ENCODE measurements at places on chromosomes 4 and X.

DNA sequence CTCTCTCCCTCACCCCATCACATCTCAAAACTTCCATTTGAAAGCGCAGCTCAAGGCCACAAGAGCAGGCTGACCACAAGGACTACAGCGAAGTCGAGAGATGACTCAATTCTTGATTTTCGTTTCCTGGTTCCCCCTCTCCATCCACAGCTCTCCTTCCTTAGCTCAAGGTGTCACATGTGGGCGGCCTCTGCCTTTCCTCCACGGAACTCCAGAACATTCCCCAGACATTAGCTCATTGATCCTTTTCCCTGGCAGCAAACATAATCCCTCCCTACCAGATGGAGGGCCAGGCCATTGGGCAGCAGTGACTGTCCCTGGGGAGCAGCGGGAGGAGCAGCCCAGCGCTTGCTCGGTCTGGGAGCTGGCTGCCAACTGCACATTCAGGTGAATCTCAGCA is 56.3 kb downstream of the CCDC149 start:
- no peak for DNase-seq

DNA sequence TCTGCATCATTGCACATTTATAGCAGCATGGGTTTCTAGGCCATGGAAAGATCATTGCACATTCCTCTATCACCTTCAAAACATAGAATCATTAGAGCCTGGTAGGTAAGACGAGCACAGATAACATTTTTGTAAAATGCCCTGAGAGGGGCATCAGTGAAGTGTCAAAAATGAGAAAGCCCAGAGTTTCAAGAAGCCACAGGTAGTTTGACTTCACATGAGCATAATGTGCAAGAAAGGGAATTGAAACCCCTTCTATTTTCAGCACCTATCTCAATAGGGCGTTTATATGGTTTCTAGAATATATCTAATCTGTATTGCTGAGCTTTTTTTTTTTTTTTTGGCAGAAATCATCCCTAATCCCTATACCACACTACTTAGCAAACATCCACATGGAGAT is 2441.7 kb downstream of the ARAP2 start:
- DNase-seq, result no peak

DNA sequence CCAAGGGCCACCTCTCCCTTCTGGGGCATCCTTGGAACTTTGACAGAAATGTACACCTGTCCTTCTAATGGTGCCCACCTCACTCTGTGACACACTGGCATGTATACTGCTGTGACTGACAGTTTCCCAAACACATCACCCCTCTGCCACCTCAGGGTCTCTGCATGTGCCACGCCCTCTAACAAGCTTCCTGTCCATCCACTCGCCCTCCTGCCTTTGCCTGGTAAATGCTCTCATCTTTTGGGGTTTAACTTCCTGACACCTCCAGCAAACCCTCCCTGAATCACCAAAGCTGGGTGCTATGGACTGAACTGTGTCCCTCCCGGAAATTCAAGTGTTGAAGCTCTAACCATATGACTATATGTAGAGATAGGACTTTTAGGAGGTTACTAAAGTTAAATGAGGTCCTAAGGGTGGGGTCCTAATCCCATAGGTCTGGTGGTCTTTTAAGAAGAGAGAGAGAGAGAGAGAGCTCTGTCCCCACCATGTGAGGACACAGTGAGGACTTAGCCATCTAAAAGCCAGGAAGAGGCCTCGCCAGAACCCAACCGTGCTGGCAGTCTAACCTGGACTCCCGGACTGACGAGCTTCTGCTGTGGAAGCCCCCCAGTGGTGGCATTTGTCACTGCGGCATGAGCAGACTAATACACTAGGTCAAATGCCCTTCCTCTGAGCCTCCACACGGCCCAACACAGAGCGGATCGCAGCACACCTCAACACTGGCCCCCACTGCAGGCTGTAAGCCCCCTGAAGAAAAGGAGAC is 95.6 kb downstream of the AFAP1 start:
- no peak for DNase-seq

- DNase-seq, result no peak
Measured at GRCh38 chr4:82517043-82517442, 44.7 kb downstream of the TMEM150C start.

DNA sequence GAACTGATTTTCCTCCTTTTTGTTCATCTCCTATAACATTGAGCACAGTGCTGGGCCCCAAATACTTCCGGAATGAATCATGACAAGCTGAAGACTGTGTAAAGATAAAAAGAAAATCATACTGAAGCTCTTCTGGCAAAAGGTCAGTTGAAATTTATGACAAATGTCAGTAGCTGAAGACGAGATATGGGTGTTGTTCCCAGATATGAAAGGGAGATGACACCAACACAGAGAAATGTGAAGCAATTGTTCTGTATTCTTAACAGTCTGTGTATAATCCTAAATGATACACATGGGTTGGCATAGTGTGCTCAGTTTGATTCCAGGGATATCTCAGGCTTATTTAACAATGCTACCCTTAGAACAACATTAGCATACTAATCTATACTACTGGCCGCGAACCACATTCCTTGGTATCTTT is 170.5 kb upstream of the PITX2 start:
- no peak for DNase-seq

GRCh38 chr4:124253080-124253479 is 459.5 kb downstream of the ANKRD50 start:
- no peak for DNase-seq

DNA sequence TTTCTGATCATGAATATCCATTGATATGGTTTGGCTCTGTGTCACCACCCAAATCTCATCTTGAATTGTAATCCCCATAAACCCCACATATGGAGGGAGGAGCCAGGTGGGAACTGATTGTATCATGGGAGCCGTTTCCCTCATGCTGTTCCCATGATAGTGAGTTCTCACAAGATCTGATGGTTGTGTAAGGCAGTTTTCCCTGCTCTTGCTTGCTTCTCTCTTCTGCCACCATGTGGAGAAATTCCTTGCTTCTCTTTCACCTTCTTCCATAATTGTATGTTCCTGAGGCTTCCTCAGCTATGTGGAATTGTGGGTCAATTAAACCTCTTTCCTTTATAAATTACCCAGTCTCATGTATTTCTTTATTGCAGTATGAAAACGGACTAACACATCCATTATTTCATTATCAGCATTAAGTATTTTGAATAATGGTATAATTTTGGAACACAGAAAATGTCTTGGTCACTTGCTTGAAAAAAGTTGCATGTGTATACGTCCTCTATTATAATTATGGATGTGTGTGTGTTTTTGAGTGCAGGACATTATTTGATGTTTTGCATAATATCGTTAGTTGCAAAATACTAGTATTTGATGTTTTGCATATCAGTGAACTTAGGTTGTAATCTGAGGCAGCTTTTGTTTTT is 334.6 kb downstream of the PCDH10 start:
- no peak for DNase-seq

DNA sequence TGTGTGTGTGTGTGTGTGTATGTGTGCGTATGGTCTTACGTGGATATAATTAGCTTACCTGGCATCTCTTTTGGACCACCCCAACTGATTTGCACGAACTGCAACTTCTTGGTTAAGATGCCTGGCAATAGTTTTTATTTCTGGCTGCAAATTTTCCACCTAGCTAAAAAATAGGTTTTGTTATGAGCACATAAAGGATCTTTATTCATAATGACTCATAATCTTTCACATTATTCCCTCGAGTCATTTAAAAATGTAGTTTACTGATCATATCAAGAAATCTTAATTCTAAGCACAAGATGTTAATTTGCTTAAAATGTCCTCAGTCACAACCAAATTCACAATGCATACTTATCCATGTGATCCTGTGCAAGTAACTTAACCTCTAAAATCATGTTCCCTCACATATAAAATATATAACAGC is 1.5 kb downstream of the COX18 start:
- no peak for DNase-seq

GRCh38 chr4:124936427-124936826 is 223.9 kb upstream of the ANKRD50 start:
- no peak for DNase-seq

DNA sequence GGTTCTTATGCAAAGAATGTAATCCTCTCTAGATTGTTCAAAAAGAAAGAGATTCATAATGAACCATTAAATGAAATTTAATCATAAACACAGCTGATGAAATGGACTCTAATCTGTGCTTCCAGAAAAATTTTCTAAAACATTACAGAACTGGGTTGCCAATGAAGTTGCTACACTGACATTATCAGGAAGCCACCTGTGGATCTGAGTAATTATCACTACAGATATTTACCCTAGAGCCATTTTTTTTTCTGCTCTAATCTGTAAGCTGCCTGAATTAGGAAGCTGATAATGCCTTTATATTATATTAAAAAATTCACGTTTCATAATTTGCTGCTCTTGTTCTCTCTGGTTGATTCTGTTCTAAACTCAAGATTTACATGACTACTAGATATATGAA is 380.1 kb downstream of the GRIA2 start:
- DNase-seq, result no peak

DNA sequence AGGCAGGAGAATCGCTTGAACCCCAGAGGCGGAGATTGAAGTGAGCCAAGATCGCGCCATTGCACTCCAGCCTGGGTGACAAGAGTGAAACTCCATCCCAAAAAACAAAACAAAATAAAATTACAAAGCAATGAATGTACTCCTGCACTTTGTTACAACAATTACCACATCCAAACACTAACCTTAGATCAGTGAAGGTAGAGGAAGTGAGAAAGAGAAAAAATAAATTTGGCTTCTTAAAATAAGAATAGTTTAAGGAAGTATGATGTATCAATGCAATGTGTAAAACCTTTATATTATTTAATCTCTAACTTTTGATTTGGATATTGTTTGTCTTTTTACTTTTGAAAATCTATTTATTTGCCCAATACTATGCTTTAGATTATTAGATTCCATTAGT is 21.7 kb upstream of the CSN1S1 start:
- no peak for DNase-seq

- DNase-seq, result no peak
Measured at GRCh38 chr4:6674500-6675149, 19.1 kb upstream of the S100P start.

DNA sequence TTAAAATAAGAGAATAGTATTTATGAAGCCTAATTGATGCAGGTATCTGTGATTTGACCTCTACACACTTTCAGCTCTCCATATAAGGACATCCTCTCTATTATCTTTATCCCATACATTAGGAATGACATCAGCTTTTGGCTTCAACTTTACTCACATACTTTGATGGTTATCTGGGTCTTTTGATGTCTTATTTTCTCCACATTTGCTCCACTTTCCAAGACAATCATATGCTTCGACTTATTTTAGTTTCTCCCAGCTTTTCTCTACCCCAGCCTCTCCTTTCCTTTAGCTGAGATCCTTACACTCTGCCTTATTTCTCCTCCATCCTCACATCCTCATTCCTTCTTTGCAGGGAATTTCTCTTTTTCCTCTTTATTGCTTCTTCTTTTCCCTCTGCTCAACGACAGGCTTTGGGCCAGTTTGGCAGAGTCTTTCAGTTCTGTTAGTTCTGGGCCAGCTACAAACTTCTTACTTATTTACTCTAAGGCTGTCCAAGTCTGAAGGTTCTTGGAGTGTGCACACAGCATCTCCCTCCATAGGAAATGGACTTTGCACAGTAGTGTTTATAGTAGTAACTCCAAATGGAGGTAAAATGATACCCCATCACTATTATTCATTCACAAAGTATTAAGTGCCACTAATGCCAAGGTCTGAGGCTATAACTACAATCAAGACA is 50.5 kb downstream of the SLC4A4 start:
- no peak for DNase-seq

DNA sequence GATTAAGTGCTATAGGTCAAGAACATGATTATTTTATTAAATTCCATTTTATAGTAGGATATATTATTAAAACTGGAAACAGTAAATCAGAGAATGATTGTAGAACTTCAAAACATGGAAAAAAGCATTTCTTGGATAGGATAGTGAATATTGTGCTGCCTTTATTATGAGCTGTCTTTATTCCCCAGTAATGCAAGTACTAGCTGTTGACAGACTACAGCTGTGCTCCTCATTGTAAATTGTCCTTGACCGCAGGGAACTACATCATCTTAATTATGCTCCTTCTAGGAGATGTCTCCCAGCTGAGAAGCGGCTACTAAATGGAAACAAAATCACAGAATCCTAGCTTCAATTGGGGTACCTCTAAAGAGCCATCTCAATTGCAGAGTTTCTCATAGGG is 1457.2 kb upstream of the PCDH7 start:
- no peak for DNase-seq

DNA sequence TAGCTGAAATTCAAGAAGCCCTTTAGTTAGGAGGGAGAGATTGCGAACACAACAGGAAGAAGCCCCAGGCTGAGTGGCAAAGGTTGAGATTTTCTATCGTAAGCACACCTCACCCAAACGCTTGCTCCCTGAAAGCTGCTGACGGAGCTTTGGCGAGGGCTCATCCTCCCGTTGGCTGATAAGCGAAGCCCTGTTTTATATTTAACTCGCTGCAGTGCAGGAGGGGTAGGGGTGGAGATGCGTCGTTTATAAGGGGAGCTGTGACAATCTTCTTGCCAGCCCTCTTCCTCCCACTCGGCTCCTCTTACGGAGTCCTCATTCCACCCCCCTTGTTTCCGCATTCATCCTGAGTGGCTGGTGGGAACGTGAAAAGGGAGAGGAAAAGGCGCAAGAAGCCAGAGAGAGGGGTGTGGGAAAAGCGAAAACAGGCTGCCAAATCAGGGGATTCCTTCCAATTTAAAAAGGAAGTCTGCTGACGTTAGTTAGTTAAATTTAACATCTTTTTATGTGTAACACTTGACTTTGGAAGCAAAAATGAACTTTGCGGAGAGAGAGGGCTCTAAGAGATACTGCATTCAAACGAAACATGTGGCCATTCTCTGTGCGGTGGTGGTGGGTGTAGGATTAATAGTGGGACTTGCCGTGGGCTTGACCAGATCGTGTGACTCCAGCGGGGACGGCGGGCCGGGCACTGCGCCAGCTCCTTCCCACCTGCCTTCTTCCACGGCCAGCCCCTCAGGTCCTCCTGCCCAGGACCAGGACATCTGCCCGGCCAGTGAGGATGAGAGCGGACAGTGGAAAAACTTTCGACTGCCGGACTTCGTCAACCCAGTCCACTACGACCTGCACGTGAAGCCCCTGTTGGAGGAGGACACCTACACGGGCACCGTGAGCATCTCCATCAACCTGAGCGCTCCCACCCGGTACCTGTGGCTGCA is at the start of gene ENPEP:
ENPEP (plus strand) TSS at position 275 of the 938 bp plus-strand sequence; CDS start at position 535, 260 bp downstream.
- DNase-seq, result no peak

- no peak for DNase-seq
Measured at GRCh38 chrX:130267956-130268448, 697 bp downstream of the ZNF280C start.

- DNase-seq, result no peak
Measured at GRCh38 chr4:139762720-139763119, 97.1 kb downstream of the MGST2 start.

DNA sequence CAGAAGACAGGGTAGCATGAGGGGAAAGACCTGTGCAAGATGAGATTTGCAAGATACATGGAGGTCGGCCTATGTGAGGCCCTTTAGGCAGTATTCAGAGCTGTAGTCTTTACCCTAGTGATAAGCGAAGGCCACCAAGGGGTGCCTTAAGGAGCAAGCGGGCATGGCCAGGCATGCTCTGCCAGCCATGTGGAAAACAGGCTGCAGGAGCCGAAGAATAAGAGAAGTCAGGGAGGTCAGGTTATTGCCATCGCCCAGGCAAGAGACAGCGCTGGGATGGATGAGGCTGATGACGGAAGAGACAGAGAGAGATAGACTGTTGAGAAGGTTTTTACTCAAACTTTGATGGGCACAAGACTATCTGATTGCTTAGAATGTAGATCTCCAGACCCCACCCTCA is 7.0 kb upstream of the FATE1 start:
- no peak for DNase-seq
